Activated CD4-positive, CD25-positive, alpha-beta regulatory T cell treated with anti-CD3 and anti-CD28 coated beads, Interleukin-2, amount 50 U/mL, for 72 hours (primary cell): ENCODE measurements at places on chromosomes 7 and 10.
A peak's percentile ranks its signal among the peaks of the same experiment; 100 is the strongest.

GRCh38 chr7:133645884-133646391 lies 393.1 kb downstream of the EXOC4 start:
- no peak for DNase-seq

- no peak for DNase-seq
Measured at GRCh38 chr7:73740771-73741170, 2.2 kb upstream of the ABHD11 start.

DNA sequence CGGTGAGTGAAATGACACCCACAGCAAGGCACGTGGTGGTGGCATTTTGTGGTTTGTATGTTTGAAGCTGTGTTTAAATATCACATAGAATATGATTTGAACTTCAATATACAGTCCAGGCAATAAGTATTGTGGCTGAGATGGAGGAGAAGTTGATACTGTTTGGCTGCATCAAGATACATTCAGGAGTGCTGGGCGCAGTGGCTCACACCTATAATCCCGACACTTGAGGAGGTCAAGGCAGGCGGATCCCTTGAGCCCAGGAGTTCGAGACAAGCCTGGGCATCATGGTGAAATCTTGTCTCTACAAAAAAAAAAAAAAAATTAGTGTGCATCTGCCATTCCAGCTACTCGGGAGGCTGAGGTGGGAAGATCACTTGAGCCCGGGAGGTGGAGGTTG lies 35.2 kb upstream of the NUB1 start:
- DNase-seq: no peak

- no peak for DNase-seq
Measured at GRCh38 chr7:8208816-8209215, 53.2 kb downstream of the ICA1 start.

DNA sequence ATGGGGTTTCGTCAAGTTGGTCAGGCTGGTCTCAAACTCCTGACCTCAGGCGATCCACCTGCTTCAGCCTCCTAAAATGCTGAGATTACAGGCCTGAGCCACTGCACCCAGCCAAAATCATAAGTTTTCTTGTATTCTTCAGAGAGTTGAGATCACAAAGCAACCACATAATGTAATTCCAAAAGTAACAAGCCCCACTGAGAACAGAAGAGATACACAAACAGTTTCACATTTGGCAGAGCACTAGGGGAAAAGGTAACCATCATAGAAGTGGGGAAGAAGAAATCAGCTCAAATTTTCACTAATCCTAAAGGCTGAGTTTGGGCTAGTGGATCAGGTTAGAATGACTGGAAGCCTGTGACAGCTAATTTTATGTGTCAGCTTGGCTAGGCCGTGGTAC lies 5.4 kb upstream of the CEP41 start:
- DNase-seq: no peak

DNA sequence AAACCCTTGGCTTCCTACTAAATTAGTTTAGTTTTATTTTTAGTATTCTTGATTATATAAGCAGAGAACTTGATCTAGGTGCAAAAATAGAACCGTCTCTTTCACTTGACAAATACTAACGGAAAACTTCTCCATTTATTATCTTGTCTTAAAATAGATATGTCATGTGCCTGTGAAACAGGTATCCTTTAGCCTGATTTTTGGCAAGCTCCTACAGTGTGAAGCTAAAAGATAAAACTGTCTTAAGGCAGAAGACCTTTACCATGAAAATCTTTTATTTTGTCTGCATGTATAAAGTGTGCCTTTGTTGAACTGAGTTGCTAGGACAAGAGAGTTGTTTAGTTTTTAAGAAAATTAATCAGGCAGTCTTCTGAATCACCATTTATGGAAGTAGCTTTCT lies 90.6 kb downstream of the CYP51A1 start:
- DNase-seq: no peak

GRCh38 chr10:87615856-87616255 lies 43.8 kb upstream of the PAPSS2 start:
- DNase-seq: no peak

GRCh38 chr7:122010116-122010515 lies 133.9 kb downstream of the AASS start:
- DNase-seq: no peak

DNA sequence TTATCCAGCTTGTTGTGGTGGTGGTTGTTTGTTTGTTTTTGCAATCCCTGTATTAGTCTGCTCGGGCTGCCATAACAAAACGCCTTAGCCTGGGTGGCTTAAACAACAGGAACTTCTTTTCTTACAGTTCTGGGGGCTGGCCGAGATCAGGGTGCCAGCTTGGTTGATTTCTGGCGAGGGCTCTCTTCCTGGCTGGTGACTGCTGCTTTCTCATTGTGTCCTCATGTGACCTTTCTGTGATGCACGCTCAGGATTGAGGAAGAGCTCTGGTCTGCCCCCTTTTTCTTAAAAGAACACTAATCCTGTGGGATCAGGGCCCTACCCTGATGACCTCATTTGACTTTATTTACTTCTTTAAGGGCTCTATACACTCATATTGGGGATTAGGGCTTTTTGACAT lies 107.1 kb upstream of the NRP1 start:
- no peak for DNase-seq

GRCh38 chr7:131623154-131623553 lies 66.7 kb upstream of the PODXL start:
- no peak for DNase-seq

- DNase-seq: no peak
Measured at GRCh38 chr7:73909051-73909941, 48.3 kb downstream of the TMEM270 start.

DNA sequence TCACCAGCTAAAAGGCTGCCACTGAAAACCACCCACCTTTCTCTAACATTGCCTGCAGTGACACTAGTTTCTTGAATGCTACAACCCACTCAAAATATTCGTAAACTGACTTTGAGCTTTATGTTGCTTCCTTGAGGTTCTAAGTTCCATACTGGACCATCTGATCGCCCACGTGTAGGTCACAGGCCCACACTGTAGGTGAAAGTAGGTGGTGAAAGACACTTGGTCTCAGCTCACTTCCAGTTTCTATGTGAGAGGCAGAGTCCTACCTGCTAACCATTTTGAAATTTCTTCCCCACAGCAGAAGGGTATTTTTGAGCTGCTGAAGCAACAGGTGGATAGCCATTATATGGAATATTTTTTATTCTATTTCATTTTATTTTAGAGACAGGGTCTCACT lies 97.3 kb downstream of the MYO3A start:
- no peak for DNase-seq

DNA sequence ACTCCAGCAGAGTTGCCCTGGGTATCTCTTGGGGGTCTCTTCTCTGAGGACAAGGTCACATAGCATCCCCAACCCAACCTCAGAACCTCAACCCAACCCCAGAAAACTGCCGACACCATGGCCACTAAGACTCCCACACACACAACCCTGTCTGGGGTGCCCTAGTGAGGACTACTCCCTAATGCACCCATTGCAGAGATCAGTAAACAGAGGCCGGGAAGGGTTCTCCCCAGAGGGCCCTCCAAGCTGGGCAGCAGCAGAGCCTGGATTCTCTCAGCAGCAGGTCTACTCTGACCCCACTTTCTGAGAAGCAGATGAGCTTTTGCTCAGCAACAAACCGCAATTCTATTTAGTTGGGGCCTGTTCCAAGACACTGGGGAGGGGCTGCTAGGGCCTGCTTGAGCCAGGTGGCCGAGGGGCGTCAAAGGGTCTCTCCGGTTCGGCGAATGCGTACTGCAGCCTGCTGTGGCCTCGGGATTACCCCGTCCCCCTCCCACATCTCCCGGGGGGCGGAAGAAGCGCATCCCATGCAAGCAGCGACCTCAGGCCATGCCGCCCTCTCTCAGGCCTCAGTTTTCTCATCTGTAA lies 828 bp downstream of the OGDHL start:
- DNase-seq: no peak

DNA sequence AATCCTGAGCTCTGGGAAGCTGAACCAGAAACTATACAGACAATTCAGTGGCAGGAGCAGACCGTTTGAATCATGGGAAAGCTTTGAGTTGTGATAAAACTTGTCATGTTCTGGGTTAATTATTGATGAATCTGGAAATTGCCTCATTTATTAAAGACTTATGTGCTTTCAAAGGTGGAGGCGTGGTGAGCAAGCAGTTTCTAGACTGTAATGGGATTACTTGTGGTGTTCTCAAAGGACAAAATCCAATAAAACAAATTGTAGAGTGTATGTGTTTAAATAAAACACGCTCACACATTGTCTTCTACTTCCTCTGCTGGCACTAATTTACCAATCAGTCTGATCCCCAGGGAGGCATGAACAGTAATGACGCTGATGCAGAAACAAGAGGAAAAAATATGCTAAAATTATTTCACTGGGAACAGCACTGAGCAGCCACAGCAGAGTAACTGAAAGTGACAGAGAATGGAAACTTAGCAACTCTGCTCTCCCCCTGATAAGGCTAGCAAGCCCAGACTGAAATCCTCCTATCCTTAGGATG lies 25.1 kb downstream of the PARD3 start:
- DNase-seq: no peak

- no peak for DNase-seq
Measured at GRCh38 chr7:120793213-120793936, 64.6 kb downstream of the TSPAN12 start.

DNA sequence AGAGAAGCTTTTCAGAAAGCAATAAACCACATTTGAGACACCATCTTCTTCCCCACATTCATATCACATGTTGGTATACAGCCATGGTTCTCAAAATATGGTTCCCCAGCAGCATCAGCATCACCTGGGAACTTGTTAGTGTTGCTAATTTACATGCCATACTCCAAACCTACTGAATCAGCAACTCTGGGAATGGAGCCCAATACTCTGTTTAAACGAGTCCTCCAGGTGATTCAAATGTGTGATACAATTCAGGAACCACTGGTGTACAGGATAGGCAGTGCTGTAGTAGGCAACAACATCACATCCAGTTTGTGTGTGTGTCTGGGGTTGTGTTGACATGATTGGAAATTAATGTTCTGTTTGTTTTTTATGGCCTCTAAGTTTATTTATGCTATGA lies 47.7 kb downstream of the ZNF277 start:
- no peak for DNase-seq

GRCh38 chr10:13722747-13723653 lies 136.2 kb downstream of the PRPF18 start:
- no peak for DNase-seq

DNA sequence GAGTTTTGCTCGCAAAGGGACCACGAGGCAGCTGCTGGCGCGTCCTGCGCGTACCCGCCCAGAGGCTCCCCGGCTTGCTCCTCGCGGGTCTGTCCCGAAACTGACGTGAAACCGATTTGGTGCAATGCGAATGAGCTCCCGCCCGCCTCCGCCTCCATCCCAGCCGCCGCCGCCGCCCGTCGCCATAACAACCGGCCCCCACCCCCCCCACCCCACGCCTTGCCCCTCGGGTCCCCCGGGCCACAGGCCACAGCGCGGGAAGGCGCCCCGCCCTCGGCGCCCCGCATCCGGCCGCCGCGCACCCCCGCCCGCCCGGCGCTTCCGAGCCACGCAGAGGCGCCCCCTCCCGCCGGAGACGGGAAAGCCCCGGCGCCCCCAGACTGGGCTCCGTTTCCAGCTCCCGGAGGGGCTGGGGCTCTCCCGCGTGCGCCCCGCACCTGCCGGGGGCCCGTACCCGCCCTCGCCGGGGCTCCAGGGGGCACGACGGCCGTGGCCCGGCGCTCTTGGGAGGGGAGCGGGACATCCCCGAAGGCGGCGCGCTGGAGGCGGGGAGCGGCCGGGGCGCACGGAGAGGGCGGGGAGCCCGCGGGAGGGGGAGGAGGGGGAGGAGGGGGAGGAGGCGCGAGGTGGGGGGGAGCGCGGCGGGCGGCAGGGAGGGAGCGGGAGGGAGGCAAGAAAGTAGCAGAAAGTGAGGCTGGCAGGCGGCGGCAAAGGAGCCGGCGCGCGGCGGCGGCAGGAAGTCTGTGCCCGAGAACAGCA lies at the start of gene CAMK1D:
TSS of gene CAMK1D (plus strand) at position 678 of the 759 bp plus-strand sequence.
- peak; percentile 78 for DNase-seq

- DNase-seq: no peak
Measured at GRCh38 chr7:129279757-129280156, 54.9 kb downstream of the AHCYL2 start.

- DNase-seq: no peak
Measured at GRCh38 chr7:47746468-47746867, 164.6 kb upstream of the TNS3 start.

- no peak for DNase-seq
Measured at GRCh38 chr7:28169230-28169629, 11.4 kb downstream of the JAZF1 start.

DNA sequence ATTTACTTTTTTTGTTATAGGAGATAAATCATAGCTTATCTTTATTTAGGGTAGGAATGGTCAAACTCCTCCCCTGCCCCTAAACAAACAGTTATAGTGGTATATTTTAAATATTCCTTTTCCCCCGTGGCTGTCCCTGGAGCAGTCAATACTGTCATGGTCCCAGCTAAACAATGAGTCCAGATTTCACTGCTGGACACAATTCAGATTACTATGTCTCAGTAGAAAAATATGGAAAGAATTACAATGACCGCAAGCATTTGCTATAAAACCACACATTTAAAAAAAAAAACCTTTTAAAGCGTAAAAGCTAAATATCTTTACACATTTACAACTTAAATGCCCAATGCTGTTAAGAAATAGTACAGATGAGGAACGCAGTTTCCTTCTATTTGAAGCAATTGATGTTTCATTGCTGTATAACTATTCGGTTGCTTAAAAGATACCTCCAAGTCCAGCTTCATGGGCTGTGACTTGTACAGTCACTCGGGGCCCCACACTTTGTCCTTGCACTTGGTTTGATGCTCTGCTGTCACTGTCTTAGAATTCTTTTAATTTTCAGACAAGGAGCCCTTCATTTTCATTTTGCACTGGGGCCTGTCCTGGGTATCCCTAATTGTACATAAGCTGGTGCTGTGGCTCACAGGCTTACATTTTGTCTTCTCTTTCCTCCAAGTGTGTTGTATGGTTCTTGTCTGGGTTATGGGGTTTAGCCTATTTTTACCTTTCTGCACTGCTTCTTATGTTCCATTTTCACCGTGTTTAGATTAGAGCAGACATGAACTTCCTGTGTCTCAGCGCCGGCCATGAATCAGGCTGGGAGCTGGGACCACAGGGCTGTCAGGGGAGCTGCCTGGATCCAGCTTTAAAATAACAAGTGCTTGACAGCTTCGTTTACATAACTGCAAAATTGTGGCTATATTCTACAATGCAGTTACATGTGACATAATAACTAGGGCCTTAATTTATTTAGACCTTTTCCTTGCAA lies 530.2 kb upstream of the FZD8 start:
- DNase-seq: no peak

- DNase-seq: no peak
Measured at GRCh38 chr7:16846601-16847165, 35.1 kb downstream of the AGR3 start.

GRCh38 chr10:58264780-58265179 lies 2.9 kb downstream of the IPMK start:
- no peak for DNase-seq
